Coronary artery (tissue), 2 donors: ENCODE measurements at places on chromosomes 11 and 22.

GRCh38 chr22:45830531-45831245 lies 146.3 kb downstream of the WNT7B start:
- no peak for DNase-seq

DNA sequence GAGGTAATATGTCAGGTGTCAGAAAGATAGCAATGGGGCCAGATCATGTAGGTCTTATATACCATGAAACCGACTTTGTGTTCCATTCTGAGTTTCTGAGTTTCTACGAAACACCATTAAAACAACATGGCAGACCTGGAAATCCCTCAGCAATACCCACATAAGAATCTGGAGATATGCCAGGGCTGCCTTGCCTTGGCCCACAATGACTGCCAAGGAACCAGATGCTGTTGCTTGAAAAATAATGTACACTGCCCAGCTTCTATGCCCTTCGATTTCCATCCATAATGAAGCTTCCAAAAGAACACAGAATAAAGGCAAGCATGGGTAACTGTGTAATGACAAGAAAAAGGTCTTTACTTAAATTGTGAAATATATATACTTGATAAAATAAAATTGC lies 277.4 kb downstream of the SOX6 start:
- DNase-seq, result no peak

DNA sequence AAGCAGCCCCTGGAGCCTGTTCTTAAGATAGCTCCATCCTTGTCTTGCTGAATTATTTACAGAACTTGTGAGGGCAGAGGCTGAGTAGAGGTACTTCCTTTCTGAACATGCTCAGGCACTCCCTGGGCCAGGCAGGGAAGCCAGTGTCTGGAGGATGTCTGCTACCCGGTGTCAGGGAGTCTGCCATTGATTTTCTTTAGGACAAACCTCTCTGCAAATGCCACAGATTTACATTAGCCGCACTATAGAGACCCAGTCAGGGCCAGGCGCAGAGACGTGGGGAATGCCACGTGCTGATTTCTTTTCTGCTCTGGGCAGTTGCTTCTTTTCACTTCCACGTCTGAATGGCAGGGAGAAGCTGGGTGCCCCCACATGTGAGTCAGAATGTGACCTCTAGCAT lies 585.5 kb downstream of the NTM start:
- DNase-seq, result no peak

GRCh38 chr11:8544807-8545206 lies 49.2 kb downstream of the STK33 start:
- DNase-seq, result no peak

- DNase-seq, result no peak
Observed at GRCh38 chr11:117815262-117815803, 9.2 kb downstream of the FXYD2 start.

- no peak for DNase-seq
Observed at GRCh38 chr22:43392385-43392989, 19.3 kb upstream of the MPPED1 start.

GRCh38 chr22:21632931-21633330 lies 371 bp downstream of the CCDC116 start:
- no peak for DNase-seq
